Activated CD4-positive, alpha-beta T cell treated with anti-CD3 and anti-CD28 coated beads, Interleukin-2, amount 50 U/mL, for 4 hours (primary cell): ENCODE measurements at places on chromosomes 1 and 21.

DNA sequence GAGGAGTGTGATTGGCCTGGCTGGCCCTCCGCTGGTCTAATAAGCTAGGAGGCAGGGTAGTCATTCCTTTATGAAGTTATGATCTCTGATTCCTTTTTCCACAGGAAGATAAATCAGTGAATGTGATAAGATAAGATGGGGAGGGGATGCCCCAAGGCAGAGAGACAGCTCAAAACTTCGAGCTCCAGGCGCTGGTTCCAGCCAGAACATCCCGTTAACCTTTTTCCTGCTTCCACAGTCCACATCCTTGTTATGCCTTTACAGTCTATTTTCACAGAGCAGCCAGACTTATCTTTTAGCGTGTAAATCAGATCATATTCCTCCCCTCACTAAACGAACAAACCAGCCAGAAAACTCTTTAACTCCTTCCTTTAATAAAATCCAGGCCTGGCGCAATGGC, 38.5 kb upstream of the BMP8B start:
- DNase-seq = no peak

- no peak for DNase-seq
Measured at GRCh38 chr1:92536211-92536979, 49.7 kb upstream of the GFI1 start.

GRCh38 chr1:245195398-245195797, 40.6 kb downstream of the KIF26B start:
- no peak for DNase-seq

DNA sequence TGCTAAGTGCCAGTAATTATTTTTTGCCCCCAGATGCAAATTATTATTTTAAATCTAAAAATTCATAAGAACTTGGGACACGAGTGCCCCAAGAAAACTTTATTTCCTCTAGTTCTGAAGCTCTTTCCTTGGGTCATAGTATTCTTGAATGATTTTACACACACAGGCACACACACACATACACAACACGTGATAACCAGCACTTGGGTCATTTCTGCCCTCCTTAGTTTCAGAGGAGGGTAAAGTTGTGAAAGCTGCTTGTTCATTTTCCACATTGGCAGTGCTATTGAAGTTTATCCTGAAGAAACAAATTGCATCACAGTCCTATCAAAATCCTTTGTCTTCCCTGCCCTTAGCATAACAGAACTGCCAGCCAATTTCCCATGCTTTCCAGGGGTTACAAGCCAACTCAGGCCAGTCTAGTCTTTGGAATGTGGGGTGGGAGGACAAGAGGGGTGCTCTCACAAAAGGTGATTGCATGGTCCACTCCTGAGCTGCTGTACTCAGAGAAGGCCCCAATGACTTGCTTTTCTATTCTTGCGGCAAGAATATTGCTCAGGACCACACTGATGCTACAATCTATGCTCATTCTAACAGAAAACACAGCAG, 98.5 kb upstream of the POGK start:
- DNase-seq = no peak

DNA sequence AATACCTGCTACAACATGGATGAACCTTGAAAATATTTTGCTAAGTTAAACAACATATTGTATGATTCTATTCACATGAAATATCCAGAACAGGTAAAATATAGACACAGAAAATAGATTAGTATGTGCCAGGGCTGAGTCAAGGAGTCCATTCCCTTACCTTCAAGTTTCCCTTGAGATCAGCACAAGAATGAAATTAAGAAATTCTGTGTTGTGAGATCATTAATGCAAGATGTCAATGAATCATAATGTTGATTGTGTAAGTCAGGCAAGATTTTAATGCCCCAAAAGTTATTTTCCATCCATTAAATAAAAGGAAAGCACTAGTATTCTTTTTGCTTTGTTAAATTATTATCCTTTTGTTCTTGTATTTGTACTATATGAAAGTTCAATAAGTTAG, 139.4 kb downstream of the MRPL39 start:
- no peak for DNase-seq

- DNase-seq = no peak
Measured at GRCh38 chr1:221456918-221457317, 285.0 kb downstream of the DUSP10 start.

- no peak for DNase-seq
Measured at GRCh38 chr1:10122926-10123325, 87.4 kb upstream of the KIF1B start.

DNA sequence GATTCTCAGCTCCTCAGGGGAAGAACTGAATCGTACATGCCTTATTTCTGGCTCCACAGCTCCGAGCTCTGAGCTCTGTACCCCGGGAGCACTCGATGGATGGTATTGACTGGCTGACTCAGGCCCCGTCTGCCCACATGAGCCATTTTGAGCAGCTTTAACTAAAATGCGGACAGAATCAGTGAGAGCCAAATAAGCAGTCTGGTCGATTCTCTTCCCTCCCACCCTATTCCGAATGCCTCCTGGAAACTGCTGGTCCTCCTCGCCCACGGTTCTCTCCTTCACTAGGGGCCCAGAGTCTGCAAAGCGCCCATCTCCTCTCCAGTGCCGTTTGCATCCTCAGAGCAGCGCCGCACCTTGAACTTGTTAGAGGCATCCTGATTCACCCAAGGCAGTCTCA, 125.9 kb upstream of the IRF2BP2 start:
- no peak for DNase-seq

GRCh38 chr1:170601866-170602265, 62.1 kb upstream of the PRRX1 start:
- no peak for DNase-seq

GRCh38 chr1:71521655-71522264, 440.9 kb upstream of the ZRANB2 start:
- no peak for DNase-seq

GRCh38 chr1:38611664-38612211, 247.8 kb downstream of the RRAGC start:
- no peak for DNase-seq

DNA sequence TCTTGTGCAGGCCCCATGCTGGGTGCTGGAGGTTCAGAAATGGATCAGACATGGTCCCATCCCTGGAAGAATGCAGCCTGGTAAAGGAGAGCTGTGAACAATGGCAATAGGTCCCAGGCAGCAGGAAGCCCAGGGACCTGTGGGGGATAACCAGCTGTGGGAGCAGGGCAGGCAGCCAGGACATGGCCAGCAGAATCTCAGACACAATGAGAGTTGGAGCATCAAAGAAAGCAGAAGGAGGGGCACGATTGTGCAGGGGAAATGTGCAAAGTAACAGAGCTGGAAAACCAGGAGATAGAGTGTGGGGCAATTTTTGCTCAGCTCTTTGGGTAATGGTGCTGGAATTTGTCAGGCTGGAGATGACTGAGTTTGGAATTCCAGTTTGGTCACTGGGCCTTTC, 44.3 kb downstream of the C8B start:
- no peak for DNase-seq

- no peak for DNase-seq
Measured at GRCh38 chr1:213119794-213120193, 68.8 kb downstream of the RPS6KC1 start.
